ENCODE measurements at places on chromosomes 7 and 10.

DNA sequence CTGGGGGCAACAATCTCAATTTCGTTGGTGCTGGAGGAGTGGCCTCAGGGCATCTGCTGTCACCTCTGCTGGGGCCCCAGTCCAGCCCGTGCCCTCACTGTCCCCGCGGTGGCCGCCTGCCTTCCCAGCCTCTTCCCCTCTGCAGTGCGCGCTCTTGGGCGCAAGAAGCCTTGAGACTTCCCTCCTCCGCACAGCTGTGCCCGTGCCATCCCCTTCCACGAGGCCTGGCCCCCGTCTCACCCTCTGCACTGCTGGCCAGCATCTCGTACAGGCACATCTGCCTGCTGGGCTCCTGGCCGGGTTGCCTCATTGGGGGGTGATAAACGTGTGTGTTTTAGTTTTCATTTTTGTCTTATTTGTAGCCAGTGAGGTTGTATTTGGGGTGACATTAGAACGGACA lies 14.0 kb downstream of the IDI2 start:
- DNase-seq: no peak

DNA sequence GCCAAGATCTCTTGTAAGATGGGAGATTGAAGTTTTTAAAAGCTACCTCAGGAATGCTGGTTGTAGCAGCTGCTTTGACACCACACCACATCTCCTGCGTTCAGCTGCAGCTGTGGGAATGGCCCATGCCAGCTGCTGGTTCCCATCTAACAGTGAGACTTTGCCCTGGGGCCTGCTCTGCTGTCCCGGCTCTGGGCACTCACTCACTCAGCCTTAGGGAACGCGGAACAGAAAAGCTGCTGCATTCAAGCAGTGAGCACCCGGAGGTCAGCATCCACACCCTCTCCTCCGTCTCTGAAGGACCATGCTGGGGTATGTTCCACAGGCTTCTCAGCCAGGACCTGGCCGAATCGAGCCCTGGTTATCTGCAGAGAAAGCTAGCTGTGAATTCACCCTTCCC lies 197.1 kb upstream of the CXCL12 start:
- DNase-seq: no peak

DNA sequence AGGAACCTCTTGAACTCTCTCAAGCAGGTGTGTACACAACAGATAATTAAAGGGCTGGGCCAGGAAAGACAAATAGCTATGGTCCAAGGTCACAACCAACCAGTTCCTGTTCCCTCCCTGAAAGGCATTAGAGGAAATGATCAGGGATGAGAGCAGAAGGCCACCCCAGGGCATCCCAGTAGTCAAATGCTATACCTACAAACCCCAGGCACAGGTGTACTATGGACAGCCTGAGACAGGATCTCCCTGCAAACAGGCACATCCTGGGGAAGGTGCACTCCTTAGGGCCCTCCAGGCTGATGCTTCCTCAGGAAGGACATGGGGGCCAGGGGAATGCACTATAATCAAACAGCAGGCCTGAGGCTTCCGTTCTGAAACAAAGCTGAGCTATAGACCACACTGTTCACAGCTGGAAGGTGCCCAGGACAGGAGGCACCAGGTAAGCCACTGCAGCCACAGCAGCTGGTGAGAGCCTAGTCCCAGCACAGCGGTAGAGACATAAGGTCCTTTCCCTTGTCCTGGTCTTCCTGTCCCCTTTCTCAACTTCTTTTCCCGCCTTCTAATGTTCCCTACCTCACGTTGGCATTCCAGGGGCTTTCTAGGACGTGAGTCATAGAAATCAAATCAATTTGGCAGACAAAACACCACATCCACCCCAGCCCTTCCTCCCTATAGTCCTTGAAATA lies 13.3 kb downstream of the PARP12 start:
- DNase-seq: no peak

GRCh38 chr10:33921970-33922605 lies 587.6 kb upstream of the NRP1 start:
- no peak for DNase-seq

DNA sequence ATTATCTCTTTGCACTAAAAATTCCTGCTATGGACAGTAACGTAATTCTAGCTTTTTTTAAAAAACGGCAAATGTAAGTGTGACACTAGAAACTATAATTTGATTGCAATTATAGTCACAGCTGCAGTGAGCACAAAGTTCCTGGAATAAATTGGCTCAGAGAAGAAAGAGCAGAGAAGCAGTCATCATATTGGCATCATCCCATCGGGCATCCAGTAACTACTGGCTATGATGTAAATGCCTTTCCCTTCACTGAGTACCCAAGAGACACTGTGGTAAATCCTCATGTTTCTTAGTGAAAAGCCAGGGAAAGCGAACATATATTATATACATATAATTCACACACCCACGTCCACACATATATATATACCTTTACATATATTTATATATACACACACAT lies 43.6 kb downstream of the PIP4K2A start:
- DNase-seq: no peak

GRCh38 chr7:35828817-35829216 lies 28.0 kb downstream of the SEPTIN7 start:
- DNase-seq: no peak

DNA sequence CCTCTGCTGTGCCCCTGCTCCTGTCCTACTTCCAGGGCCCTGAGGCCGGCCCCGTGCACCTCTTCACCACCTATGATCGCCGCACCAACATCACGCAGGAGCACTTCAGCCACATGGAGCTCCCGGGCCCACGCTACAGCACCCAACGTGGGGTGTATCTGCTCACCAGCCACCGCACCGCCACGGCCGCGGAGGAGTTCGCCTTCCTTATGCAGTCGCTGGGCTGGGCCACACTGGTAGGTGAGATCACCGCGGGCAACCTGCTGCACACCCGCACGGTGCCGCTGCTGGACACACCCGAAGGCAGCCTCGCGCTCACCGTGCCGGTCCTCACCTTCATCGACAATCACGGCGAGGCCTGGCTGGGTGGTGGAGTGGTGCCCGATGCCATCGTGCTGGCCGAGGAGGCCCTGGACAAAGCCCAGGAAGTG lies 1.8 kb downstream of the RBP3 start:
- no peak for DNase-seq

- DNase-seq: peak; percentile 80
Measured at GRCh38 chr7:98284335-98285036, 3.0 kb downstream of the BRI3 start.

All from suppressor macrophage treated with lipopolysaccharide for 4 hours (primary cell).